ENCODE measurements at places on chromosomes 1 and 21. TPM values are rescaled to one million over a fixed set of nuclear protein-coding genes. Genes with fewer than 3 reads are reported as not detected.

- DNase-seq, result no peak
Observed at GRCh38 chr1:81695741-81696140, 105.0 kb upstream of the ADGRL2 start.

Gene GRIK1
- 0.24 TPM for total RNA-seq

DNA sequence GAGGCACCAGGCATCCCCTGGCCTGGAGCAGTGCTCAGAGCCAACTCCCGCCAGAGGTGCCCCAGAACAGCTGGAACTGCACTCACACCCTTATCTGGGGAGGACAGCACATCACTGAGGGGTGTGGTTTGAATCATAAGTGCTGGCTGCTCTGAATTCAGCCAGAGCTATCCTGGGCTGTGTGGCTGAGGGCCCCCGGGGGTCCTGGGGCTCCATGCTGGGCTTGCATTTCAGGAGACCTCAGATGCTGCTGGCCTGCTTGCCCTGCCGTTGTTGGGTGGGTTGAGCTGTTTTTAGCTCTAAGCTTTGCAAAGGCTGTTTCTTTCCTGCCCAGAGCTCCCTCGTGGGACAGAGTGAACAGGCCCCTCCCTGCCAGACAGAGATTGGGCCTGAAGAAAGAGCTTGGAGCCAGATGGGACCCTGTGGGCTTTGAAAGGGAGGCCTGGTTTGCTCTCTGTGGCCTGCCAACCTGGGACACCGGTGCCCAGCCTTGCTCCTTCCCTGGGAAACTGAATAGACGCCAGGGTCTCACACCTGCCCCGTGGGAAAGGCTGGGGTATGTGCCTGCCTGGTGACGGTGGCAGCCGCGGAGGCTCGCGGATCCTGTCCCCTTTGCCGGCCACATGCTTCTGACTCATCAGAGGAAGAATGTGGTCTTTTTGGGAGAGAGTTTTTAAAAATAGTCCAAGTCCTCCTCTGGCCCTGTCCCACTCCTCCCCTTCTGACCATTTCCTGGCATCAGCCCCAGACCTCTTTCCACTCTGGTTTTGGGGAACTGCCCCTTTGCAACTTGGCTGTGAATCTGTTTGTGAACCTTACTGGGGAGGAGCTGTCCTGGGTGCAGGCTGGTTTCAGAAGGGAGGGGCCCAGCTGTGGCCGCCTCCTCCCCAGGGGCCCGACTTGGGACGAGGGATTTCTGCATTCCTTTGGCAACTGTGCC, 30.0 kb downstream of the ARHGEF10L start:
- DNase-seq, result no peak

GRCh38 chr1:18360251-18360650, 120.5 kb upstream of the KLHDC7A start:
- no peak for DNase-seq

DNA sequence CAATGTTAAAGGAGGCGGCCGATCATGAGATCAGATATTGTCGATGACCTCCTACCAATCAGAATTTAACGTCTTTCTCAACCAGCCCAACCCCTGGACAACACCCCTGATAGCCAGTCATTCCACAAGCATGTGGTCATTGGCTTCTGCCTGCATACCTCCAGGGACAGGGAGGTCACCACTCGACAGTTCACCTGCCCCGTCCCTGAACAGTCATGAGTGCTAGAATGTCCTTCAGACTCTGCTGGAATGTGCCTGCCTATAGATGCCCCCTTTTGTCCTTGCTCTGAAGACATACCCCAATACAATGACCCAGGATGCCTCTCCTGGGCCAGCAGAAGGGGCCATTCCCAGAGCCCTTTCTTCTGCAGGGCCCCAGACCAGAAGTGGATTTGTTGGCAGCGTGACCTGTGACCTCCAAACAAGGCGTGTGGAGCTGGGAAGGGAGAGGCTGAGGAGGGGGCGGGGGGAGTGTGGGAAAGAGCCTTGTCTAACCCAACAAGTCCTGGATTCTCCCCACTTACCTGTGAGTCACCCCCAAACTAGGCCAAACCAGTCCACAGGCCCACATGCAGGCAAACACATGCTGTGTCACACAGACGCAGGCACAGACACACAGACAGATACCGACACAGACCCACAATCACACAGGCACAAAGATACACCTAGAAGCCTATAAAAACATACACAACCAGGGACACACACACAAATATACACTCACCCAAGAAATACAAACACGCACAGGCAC, 2.2 kb downstream of the CRYBG2 start:
- no peak for DNase-seq
